Hippocampal formation (tissue), 2 donors: ENCODE measurements at places on chromosomes 1 and 21.

GRCh38 chr1:9075022-9075421 is 5.6 kb upstream of the SLC2A5 start:
- no peak for DNase-seq

DNA sequence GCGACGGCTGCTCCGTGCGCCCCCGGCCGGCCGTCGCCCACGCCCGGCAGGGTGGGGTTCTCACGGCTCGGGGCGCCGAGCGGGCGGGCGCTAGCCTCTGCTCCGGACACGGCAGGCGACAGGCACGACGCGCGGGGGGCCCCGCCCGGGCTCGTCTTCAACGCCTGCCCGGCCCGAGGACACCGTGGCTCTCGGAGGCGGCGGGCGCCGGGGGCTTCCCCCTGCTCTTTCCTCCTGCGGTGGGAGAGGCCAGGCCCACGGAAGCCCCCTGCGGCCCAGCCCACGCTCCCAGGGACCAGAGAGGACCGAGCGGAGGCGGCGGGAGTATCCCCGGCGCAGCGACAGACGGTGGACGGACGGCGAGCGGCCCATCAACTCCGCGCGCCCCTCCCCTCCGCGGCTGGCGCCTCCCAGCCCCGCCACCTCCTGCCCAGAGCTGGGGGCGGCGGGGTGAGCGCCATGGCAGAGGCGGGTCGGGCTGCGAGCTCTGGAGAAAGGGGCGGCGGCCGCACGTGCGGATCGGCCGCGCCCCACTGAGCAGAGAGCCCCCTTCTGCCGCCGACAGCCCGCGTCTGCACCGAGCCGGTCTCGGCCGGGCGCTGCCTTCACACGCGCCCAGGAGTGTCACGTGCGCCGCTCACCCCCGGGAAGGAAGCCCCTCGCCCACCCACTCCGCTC is at the start of the genes SHE and TDRD10:
TSS of gene SHE (minus strand) at position 347 of the 678 bp plus-strand sequence. CDS start 386 bp downstream, outside the sequence.
TSS of gene TDRD10 (plus strand) at position 154 of the 678 bp plus-strand sequence. CDS start 4,685 bp downstream, outside the sequence.
- DNase-seq: no peak

- no peak for DNase-seq
These were observed 137.8 kb downstream of the LMX1A start for GRCh38 chr1:165218731-165219130.

DNA sequence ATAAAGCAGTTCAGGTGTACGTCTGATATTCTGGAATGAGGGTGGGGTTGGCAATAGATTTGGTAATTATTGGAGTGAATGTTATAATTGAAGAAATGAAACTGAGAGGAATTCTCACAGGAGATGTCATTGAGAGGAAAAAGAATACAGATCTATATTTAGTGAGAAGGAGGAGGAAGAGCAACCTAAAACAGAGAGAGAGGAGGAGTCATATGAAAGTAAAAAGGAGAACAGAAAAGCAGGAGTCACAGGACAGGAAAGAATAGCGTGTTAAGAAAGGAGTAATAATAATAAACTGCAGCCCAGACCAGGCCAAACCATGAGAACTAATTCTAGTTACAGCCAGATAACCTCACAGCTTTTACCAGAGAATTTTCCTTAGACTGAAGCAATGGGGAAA is 62.7 kb upstream of the MROH9 start:
- DNase-seq: no peak

DNA sequence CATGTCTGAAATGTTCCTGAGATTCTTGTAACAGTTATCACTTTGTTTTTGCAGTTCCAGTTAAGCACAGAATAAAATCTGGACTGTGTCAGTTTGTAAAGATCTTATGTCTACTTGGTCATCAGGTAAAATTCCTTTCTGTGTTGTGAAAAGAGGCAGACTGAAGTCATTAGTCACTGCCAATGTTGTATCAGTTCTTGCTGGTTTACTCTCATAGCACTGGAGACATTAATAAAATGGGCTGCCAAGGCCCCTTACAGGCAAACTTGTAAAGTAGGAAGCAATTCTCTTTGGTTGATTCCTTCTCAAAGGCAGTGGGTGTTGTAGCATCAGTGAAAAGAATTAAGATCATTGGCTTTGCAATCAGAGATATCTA is 61.4 kb upstream of the ST6GALNAC3 start:
- DNase-seq: no peak

DNA sequence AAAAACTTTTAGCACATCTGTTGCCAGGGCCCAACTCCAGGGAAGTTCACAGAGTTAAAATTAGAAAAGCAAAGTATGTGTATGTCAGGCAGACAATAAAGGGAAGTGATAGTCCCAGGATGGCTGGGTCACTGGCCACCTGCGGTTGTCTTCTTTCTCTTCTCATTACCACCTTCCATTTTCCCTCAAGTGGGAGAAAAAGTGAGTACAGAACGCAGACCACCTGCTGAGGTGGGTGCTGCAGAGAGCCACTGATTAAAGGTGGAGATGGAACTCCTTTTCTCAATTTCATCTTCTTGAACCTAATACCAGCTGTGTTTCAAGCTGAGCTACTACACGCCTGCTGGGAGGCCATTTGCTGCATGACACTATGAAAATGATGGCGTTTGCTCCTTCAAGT is 88.8 kb upstream of the PDE4B start:
- no peak for DNase-seq

DNA sequence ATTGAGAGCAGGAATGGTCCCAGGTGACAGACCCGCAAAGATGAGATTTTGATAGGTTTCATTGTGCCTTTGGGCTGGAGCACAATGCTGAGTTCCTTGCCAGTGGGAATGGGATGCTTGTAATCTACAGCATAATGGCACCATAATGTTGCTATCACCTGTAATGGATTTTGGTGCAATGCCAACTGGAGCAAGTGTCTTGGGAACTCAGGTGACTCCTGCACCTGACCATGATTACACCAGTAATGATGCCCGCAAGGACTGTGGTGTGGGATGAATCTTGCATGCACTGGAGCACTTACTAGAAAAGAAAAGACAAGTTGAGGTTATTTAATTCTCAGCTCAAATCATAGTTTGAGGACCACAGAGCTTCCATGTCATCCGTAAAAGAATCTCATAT is 96.7 kb downstream of the PTPRU start:
- no peak for DNase-seq
